Right lung (tissue), 10 donors: ENCODE measurements at places on chromosomes 7 and 10. TPM values are rescaled to one million over a fixed set of nuclear protein-coding genes. Genes with fewer than 3 reads are reported as not detected.

DNA sequence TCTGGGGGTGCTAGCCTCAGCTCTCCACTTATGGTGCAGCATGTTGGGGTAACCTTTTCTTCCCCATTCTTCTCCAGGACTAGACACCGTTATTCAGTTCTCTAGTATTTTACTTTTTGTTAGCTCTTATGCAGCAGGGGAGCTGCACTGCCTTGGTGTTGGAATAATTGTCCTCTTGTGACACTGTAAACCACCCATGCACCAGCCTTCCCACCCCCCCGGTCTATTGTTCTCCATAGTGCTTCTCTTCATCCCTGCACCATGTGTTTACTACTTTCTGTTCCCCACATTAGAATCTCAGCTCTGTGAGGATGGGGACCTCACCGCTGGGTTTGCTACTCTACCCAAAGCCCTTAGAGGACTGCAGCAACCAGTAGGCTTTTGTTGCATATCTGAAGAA is 230.7 kb downstream of the RPS24 start:
- no peak for DNase-seq

- no peak for DNase-seq
Observed at GRCh38 chr10:32225976-32226375, 121.0 kb downstream of the EPC1 start.

DNA sequence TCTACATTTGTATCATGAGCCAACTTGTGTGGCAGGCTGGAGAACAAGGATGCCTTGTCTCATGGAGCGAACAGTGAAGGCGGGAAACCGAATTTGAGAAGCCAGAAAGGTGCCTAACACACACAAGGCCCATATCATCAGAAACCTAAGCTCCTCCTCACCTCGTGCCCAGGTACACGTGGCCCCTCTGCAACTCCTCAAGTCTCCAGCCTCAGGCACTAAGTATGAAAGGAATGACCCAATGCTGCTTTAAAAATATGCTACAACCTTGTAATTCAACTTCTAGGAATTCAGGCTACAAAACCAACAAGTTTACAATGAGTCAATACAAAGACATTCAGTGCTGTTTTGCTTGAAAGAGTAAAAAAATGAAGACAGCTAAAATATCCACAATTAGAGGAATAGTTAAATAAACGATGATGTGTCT is 95.7 kb downstream of the CDK6 start:
- no peak for DNase-seq

- DNase-seq, result no peak
Observed at GRCh38 chr7:22724861-22725260, 2.1 kb upstream of the IL6 start.

DNA sequence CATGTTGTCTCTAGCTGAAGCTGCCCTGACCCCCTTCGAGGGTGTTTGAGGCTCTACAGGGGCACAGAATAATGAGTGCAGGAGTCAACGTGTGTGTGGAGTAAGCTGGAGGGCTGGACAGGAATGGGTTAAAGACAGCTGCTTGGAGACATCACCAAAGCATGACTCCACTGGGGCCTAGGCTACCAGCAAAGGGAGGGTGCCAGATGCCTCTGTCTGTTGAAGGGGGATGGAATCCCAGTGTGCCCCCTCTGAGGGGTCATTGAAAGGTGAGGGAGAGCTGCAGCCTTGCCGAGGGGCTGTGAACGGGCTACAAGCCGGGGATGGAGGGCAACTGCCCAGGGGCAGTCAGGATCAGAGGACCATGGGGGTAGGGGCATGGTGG is 51.7 kb upstream of the PODXL start:
- DNase-seq, result no peak

GRCh38 chr10:97180363-97180755 is 5.4 kb downstream of the SLIT1 start:
- DNase-seq, result no peak

LLCFC1 gene
- polyA plus RNA-seq, result 0.37 TPM
